A549 treated with Hydrocortisone at 1 μM for 4 hours (cell line): ENCODE measurements at places on chromosomes 6 and 20. TPM values are rescaled to one million over a fixed set of nuclear protein-coding genes. Genes with fewer than 3 reads are reported as not detected.

Gene RBBP8NL
- 0.62 to 1.3 TPM (median 0.98 TPM) in 5 replicates for total RNA-seq

Gene CNR1
- total RNA-seq = 1.3 to 1.9 TPM (median 1.7 TPM) in 5 replicates

Gene CCN6
- total RNA-seq = not detected in 5 replicates

Gene C6orf58
- 0.12 to 0.18 TPM (median 0.18 TPM) in 3 of 5 replicates, not detected in the others for total RNA-seq

Gene CRISP3
- total RNA-seq = not detected in 5 replicates

Gene ACTL10
- 0.06 TPM in 2 of 5 replicates, not detected in the others for total RNA-seq

Gene PGC
- total RNA-seq = 0.08 to 0.14 TPM (median 0.12 TPM) in 3 of 5 replicates, not detected in the others

Gene FOXQ1
- 2.8 to 5.3 TPM (median 5.0 TPM) in 5 replicates for total RNA-seq

Gene PROKR2
- not detected in 5 replicates for total RNA-seq

Gene CCM2L
- 0.28 to 0.68 TPM (median 0.36 TPM) in 5 replicates for total RNA-seq

Gene PAK5
- total RNA-seq = not detected in 5 replicates

Gene KCNK17
- not detected in 5 replicates for total RNA-seq

Gene NRN1
- 0.38 to 1.0 TPM (median 0.60 TPM) in 5 replicates for total RNA-seq

Gene RBM39
- total RNA-seq = 179 to 231 TPM (median 200 TPM) in 5 replicates

Gene GPX5
- total RNA-seq = not detected in 5 replicates

Gene MROH8
- 0.71 to 1.5 TPM (median 1.3 TPM) in 5 replicates for total RNA-seq

Gene FLRT3
- total RNA-seq = 1.9 to 3.7 TPM (median 2.0 TPM) in 5 replicates

Gene ADGRF5
- total RNA-seq = 0.03 TPM in 1 of 5 replicates, not detected in the others

Gene BHLHE23
- total RNA-seq = not detected in 5 replicates

Gene CRISP2
- not detected in 5 replicates for total RNA-seq

Gene GFOD1
- total RNA-seq = 1.4 to 1.7 TPM (median 1.6 TPM) in 5 replicates

Gene MTG2
- 33.3 to 41.8 TPM (median 36.8 TPM) in 5 replicates for total RNA-seq

Gene EPPIN
- not detected in 5 replicates for total RNA-seq

Gene SLC22A2
- total RNA-seq = 0.05 to 0.18 TPM (median 0.05 TPM) in 3 of 5 replicates, not detected in the others

Gene STK4
- total RNA-seq = 11.1 to 16.9 TPM (median 13.4 TPM) in 5 replicates

Gene TGM3
- 0.06 to 0.12 TPM (median 0.07 TPM) in 4 of 5 replicates, not detected in the other for total RNA-seq

Gene PPP1R3G
- 1.9 to 2.2 TPM (median 2.1 TPM) in 5 replicates for total RNA-seq

Gene BCAS1
- total RNA-seq = 0.36 to 0.76 TPM (median 0.41 TPM) in 5 replicates

Gene PRICKLE4
- 0.70 to 1.2 TPM (median 0.92 TPM) in 5 replicates for total RNA-seq

Gene TOX2
- total RNA-seq = 10.6 to 14.3 TPM (median 14.2 TPM) in 5 replicates

Gene DYNLT2
- total RNA-seq = 0.46 to 0.69 TPM (median 0.61 TPM) in 5 replicates

Gene PLCB1
- 0.41 to 1.2 TPM (median 0.99 TPM) in 5 replicates for total RNA-seq

Gene KIF13A
- 16.6 to 24.5 TPM (median 17.5 TPM) in 5 replicates for total RNA-seq

Gene SOBP
- 0.68 to 1.2 TPM (median 0.85 TPM) in 5 replicates for total RNA-seq

Gene DNAAF9
- total RNA-seq = 5.3 to 7.2 TPM (median 6.7 TPM) in 5 replicates
